ENCODE measurements at places on chromosomes 11 and 22. TPM values are rescaled to one million over a fixed set of nuclear protein-coding genes. Genes with fewer than 3 reads are reported as not detected.

The GRM5 gene
- not detected for total RNA-seq

The FAM181B gene
- total RNA-seq = 1.0 TPM

The OR5P2 gene
- total RNA-seq = 5.2 TPM

- DNase-seq = no peak
These were observed 73.1 kb downstream of the ARHGAP32 start for GRCh38 chr11:129119036-129119435.

The INS gene
- not detected for total RNA-seq

- DNase-seq = no peak
These were observed 43.4 kb downstream of the PAX6 start for GRCh38 chr11:31767685-31768084.
